NCI-H2081 treated with DMSO at 0.1 percent for 48 hours (cell line): ENCODE measurements at places on chromosomes 6 and 20.

GRCh38 chr6:13339863-13340630 lies 11.7 kb upstream of the TBC1D7 start:
- no peak for DNase-seq

- no peak for DNase-seq
These were observed 144.9 kb downstream of the TRMT11 start for GRCh38 chr6:126131246-126131645.

GRCh38 chr6:109059153-109059552 lies 35.5 kb downstream of the SESN1 start:
- DNase-seq: no peak

GRCh38 chr6:126054258-126054702 lies 67.9 kb downstream of the TRMT11 start:
- DNase-seq: no peak

- DNase-seq: no peak
These were observed 10.7 kb downstream of the SLX4IP start for GRCh38 chr20:10445758-10446157.

DNA sequence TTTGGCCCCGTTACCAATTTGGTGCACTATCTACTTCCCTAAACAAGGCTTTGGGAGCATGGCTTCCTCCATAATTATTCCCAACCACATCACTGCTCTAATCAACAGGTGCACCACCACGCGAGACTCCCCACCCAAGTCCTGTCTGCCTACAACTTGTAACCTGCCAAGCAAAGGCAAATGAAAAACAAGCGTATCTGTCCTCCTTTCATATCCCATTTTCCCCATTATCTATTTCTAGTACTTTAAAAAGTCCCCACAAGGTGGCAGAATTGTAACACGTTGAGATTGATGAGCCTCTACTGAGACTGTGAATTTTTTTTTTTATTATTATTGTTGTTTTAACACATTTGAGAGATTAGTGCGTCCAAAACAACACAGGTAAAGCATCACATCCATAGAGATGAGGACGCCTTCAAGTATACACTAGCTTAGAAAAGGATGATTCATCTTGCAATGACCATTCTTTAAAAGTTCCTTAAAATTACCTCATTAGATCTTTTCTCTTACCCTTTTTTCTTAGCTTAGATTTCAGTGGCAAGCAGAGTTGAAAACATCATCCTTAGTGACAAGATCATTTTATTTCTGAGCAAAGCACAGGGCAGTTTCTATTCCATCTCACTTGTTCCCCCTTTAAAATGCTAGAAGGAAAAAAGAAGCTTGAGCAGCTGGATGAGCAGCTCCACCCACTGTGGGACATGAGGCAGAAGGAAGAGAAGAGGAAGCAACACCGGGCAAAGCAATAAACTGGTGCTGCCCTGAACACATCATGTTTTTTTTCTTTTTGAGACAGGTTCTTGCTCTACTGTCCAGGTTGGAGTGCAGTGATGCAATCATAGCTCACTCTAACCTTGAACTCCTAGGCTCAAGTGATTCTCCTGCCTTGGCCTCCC lies 210.8 kb downstream of the ARHGAP18 start:
- DNase-seq: no peak

DNA sequence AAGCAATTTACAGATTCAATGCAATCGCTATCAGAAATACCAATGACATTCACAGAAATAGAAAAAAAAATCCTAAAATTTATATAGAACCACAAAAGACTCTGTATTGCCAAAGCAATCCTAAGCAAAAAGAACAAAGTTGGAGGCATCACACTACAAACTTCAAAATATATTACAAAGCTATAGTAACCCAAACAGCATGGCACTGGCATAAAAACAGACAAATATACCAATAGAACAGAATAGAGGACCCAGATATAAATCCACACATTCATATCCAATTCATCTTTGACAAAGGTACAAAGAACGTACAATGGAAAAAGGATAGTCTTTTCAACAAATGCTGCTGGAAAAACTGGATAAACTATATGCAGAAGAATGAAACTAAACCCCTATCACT lies 11.6 kb upstream of the NELFCD start:
- DNase-seq: no peak

- no peak for DNase-seq
These were observed 11.1 kb upstream of the ITPR3 start for GRCh38 chr6:33610067-33610466.
